Jurkat, Clone E6-1 (cell line): ENCODE measurements at places on chromosomes 4 and X.

- no peak for DNase-seq
Measured at GRCh38 chrX:4091046-4091760, 377.8 kb upstream of the PRKX start.

- no peak for DNase-seq
Measured at GRCh38 chrX:11589641-11590040, 76.1 kb downstream of the ARHGAP6 start.

GRCh38 chr4:12138488-12138887 lies 709.8 kb upstream of the HS3ST1 start:
- no peak for DNase-seq

GRCh38 chr4:2332201-2332975 lies 70.5 kb upstream of the MXD4 start:
- DNase-seq = no peak

DNA sequence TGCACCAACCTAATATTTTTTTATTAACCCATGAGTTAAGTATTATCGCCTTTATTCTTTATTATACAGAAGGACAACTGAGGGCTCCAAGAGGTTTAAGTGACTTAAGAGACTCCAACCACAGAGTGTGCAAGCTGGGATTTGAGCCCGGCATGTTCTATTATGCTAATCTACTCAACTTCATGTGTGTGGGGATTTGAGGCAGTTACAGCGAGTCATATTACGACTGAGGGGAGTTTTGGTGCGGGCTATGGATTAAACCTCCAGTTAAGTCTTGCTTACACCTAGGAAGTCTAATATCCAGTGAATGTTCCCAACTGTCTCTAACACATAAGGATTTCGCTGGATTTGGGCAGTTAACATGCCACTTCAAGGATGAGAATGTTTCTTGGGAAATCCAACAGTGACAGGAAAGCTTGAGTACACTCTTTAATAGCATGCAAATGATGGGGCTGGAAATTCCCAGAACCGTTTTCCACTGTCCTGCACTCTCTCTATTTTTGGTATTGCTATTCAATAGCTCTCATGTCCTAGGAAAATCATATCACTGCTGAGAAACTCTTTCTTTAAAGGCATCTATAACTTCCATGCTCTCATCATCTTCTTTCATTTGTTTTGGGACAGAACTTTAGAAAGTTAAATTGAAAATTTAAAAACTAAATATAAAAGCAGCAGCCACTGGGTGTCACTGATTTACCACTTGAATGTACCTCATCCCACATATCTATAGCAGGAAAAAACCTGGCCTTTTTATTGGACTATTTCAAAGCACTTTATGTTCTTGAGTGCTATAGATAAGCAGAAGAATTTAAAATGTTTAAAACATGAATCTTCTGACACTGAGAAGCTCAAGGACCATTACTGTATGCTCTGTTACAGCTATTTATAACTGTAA lies 165.1 kb upstream of the TTC29 start:
- no peak for DNase-seq

GRCh38 chrX:39600222-39600621 lies 497.5 kb downstream of the BCOR start:
- no peak for DNase-seq

GRCh38 chr4:14644580-14645282 lies 357.6 kb upstream of the CPEB2 start:
- DNase-seq = no peak

DNA sequence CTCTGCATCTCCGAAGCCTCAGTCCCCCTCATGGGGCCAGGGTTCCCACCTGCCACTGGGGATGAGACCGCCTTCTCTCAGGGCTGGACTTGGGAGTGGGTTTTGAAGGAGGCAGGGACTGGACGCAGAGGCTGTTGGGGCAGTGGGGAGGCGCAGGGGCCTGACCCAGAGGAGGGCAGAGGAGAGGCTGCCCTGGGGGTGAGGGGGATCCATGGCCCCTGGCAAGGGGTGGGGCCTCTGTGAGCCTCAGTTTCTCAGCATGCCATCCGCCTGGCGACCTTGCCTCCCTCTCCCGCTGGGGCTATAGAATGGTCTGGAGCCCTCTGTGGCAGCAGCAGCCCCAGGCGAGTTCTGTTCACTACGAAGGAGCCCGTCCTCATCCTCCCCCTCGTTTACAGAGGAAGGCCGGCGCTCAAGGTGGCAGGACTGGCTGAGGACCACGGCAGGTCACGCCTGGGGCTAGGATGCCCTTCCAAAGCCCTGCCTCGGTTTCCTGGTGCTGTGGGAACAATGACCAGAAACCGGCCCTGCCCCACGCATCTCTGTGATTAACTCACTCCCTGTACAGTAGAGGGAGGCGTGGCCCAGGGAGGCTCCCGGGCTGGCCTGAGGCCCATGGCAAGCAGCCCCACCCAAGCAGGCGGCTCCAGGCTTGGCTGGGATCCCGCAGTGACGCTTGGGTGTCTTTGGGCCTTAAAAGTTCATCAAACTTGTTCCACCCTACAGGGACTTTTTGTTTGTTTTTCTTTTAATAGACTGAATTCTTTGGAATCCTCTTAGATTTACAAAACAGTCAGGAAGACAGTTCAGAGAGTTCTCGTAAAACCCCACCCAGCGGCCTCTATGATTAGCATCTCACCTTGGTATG lies 16.0 kb upstream of the SH3TC1 start:
- DNase-seq = no peak

DNA sequence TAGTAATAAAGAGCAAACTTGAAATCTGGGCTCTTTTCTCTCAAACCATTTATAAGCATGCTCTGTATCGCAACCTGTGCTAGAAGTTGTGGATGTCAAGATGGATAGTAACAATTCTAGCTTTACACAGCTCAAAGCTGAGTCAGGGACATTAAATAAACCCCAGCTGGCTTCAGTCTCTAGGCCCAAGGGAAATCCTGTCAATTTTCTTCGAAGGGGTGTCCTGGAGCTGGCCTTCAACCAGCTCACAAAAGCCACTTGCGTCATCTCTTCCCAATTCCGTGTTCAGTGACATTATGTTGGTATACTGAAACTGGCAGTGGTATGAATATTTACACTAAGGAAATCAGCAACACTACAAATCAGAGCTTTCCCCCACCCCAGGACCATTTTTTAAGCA lies 89.8 kb upstream of the PRKG2 start:
- DNase-seq = no peak

DNA sequence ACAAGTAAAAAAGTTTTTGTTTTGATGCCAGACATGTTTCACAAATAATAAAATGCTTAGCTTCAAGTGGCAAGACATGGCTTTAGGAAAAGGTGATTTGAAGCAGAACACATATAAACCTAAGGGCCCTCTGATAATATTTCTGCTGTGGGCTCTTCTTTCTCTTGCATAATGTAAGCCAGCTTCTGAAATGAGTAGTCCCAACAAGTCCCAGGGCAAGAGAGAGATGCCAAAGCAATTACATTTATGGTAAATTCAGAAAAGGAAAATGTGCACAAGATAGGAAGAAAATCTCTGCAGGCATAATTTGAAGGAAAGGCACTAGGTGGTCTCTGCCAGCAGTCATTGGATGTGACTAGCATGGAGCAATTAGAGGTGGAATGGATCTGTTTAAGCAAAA lies 170.8 kb upstream of the GALNT7 start:
- no peak for DNase-seq
